ENCODE measurements at places on chromosomes 12 and 14. TPM values are rescaled to one million over a fixed set of nuclear protein-coding genes. Genes with fewer than 3 reads are reported as not detected.

DNA sequence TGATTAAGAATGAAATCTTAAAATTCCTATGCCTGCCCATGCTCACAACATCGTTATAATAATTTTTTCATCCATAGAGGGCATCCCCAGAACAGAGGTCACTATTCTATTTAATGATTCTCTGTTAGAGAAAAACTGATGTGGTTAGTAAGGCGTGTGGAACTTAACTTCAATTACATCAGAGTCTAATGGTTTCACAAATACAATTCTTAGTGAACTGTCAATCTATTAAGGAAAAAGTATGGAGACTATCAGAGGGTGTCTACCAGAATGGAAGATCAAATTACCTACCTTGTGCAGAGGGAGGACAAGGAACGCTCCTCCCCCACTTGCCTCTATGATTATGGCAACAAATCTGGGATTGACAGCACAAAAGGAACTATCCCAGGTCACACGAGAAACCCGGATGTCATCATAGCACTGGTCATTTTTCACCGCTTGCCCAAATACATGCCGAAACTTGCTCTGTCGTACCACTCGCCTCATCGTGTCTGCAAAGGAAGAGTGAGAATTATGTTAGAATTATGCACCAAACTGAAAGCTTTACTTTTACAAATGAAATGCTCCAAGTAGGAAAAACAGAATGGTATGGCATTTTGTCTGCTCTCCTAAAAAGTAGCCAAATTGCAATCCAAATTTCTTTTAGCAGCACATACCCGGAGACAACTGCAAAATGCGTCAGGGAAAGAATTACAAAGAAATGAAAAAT lies 30.3 kb downstream of the CORO1C start:
- DNase-seq = no peak

DNA sequence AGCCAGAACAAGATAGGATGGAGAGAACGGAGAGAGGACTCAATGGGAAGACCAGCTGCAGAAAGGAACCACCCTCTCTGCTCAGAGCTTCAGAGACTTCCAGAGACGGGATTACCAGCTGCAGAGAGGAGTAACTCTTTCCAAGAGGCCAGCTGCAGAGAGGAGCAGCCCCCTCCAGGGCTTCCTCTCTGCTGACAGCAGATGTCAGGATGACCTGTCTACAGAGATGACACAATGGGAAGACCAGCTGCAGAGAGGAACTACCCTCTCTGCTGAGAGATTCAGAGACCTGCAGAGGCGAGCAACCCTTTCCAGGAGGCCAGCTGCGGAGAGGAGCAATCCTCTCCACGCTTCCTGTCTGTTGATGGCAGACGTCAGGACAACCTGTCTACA lies 61.8 kb downstream of the KLRG1 start:
- no peak for DNase-seq

BEGAIN gene
- 2.3 TPM for polyA plus RNA-seq

MARCHF9 gene
- polyA plus RNA-seq = 18.0 TPM

FGF6 gene
- polyA plus RNA-seq = not detected

GRCh38 chr14:71228711-71229110 lies 321.5 kb downstream of the PCNX1 start:
- DNase-seq = no peak

CLEC9A gene
- 0.51 TPM for polyA plus RNA-seq

Measured in right renal cortex interstitium (tissue), 3 donors.